ENCODE measurements at places on chromosomes 5 and 9.

GRCh38 chr9:108069991-108070390, 580.4 kb upstream of the KLF4 start:
- no peak for DNase-seq

DNA sequence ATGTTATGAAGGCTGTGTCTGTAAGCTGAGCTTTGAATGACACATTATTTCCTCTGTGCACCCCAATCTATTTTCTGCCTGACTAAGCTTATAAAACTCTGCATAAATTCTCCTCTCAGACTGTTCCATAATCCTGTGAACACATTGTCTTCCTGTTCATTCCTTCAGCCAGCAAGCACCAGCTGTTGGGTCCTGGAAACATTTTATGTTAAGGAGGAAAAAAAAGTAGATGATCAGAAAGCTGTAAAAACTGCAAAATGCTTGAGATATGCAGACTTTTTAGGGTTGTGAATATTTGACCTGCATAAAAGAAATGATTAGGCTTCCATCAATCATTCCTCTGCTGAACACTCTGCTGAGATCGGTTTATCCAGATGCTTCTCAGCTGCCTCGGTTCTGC, 1246.0 kb upstream of the DMAC1 start:
- DNase-seq = no peak

DNA sequence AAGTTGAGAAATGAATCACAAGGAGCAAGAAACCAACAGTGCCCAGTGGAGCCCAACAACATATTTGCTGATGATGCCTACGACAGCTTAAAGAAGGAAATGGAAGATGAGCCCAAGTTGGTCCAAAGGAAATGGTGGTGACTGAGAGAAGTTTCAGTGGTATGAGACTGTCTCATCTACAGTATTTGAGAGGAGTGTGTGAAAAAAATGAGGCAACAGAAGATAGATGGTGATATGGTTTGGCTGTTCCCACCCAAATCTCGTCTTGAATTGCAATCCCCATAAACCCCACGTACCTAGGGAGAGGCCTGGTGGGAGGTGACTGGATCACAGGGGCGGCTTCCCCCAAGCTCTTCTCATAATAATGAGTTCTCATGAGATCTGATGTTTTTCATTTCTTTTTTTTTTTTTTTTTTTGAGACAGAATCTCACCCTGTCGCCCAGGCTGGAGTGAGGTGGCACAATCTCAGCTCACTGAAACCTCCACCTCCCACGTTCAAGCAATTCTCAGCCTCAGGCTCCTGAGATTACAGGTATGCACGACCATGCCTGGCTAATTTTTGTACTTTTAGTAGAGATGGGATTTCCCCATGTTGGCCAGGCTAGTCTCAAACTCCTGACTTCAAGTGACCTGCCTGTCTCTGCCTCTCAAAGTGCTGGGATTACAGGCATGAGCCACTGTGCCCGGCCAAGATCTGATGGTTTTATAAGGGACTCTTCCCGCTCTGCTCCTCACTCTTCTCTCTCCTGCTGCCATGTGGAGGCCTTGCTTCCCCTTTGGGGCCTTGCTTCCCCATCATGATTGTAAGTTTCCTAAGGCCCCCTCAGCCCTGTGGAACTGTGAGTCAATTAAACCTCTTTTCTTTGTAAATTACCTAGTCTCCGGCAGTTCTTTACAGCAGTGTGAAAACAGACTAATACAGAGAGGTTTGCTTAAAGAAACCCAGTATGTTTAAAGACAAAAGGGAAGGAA, 30.2 kb downstream of the EFCAB9 start:
- no peak for DNase-seq

- DNase-seq = peak; percentile 62
Measured at GRCh38 chr5:132258102-132259068, 889 bp downstream of the PDLIM4 start.

DNA sequence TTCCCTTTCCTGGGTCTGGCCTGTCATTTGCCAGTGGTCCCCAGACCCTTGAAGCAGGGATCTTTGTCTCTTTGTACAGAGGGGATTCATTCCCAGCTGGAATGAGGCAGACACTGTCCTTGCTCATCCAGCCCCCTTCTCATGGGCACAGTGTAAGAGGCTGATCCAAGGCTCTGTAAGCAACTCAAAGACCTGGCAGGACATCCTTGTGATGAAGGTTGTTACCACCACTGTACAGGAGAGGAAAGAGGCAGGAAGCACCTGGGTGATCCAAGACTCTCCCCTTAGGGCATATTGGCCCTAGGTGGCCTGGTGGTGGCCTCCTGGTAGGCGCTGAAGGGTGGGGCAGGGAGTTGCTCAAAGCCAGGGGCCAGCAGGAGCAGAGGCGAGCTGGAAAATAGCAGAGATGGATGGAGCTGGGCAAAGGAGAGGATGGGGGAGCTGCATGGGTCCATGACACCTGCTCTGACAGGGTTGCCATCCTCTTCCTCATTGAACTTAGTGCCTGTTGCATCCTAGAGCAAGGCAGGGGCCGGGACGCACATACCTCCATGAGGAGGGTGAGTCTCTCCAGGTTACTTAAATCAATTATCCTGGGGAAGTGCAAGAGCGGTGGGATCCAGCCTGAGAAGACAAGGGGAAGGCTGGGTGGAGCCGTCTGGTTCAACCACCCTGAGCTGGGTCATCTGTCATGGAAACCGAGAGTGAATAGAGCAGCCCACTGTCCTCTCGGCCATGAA, 9.8 kb upstream of the GADD45G start:
- no peak for DNase-seq

- DNase-seq = no peak
Measured at GRCh38 chr5:116371431-116371830, 203.2 kb downstream of the SEMA6A start.

GRCh38 chr9:113918697-113919350, 42.7 kb downstream of the ZNF618 start:
- no peak for DNase-seq

GRCh38 chr9:69207503-69207902, 33.4 kb downstream of the TJP2 start:
- no peak for DNase-seq

GRCh38 chr5:62661126-62661525, 82.5 kb downstream of the LRRC70 start:
- peak; percentile 39 for DNase-seq

DNA sequence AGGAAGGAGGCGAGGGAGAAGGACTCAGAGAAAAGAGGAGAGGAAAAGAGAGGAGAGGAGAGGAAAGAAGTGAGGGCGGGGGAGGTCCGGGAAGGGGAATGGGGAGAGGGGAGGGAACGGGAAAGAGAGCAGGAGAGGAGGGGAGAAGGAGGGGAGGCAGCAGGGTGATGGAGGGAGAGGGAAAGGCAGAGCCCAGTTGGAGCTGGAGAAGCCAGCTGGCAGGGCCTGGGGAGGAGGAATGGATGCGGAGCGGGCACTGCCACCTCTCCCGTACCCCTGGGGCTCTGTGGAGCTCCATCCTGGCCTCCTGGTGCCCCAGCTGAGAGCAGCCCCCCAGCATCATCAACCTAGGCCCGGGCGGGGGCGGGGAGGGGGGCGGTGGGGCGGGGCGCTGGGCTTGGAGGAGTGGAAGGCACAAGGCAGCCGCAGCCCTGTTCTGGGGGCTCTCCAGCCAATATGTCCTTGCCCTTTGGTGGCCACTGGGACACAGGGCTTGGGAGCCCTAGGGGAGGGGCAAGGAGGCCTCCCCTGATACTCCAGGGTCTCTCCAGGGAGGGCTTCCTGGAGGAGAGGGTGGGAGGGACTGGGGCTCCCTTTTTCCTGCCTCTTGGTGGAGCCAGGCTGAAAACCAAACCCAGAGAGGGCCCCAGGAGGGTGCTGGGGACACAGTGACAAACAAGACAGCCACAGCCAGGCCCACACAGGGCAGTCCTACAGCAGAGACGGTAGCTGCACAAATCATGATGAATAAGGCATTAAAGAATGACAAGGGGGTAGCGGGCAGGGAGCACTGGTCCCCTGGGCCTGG, 123.7 kb downstream of the C9orf50 start:
- peak; percentile 84 for DNase-seq

- DNase-seq = no peak
Measured at GRCh38 chr5:64869419-64869818, 100.7 kb downstream of the CWC27 start.

DNA sequence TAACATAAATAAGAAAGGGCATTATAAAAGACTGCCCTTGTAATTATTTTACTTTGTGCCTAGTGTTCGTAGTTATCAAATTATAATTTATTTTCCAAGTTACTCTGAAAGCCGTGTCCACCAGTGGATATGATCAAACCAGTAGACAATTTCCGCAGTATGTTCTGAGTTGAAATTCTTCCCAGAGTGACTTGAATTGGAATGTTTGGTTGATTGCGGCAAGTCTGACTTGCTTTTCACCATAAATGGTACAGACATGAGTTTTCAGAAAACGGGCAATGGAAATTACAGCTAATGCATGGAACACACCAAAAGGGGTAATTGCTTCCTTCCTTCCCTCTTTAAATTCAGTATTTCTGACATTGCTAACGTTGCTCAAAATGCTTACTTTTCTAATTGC, 56.6 kb downstream of the CHSY3 start:
- DNase-seq = no peak

- no peak for DNase-seq
Measured at GRCh38 chr5:15483351-15484097, 16.5 kb upstream of the FBXL7 start.

DNA sequence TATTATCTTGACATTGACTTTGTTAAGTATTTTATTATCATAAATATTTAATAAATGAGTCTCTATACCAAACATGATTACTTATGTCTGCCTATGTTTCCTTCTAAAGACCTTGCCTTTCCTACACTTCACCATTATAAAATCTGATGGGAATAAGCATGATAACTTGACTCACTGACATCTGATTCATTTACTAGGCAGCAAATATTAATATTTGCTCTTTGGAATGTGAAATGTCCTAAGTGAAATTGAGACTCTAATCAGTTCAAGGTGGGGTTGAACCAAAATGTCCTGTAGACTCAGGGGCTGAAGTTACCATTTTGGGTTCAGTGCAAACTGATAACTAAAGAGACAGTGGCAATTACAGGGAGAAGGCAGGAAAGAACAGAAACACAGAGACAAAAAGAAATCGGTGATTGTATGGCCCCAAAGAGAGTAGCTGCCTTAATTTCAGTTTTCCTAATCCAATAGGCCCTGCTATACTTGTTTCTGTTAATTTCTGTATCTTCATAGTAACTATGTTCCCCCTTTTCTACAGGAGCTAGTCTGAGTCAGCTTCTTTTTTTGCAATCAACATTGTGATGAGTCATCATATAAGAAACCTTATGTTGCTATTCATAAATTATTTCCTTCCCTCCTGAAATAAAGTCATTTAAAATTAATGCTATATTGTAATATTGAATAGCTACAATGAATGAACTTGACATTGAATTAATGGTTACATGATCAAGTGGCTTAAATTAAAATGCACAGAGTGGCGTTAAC, 296.8 kb downstream of the PDE4D start:
- no peak for DNase-seq

DNA sequence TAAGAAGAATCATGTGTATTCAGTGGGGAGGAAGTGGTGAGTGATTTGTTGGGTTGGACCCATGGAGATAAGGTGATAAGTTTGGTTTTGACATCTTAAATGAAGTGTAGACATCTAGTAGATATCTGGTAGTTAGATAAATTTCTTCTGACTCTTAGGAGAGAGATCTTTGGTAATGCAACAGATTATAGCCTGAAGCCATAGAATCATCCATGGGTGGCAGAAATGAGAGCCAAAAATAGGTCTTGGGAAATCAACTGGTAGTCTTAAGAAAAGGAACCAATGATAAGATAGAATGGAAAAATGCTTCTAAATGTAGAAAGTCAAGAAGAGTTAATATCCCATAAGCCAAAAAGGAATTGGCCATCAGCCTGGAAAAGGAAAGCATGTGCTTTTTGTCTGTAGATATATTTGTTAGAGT, 532.7 kb upstream of the GRAMD2B start:
- DNase-seq = peak; percentile 18

DNA sequence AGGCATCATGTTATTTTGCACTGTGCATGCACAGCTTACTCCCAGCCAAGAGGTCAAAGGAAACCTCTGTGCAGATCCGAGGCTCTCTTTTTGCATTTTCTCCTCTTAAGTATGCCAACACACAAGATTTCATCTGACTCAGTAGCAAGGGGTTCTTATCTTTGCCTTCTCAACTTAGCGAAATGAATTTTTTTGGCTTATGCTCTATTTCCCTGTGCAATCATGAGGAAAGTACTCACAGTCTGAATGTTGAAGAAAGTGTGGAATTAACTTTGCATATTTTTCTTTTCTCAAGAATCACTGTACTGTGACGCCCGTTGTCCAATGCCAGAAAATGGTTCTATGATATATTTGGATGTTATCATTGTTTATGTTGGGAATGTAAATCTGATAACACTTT, 173.5 kb upstream of the FBXL7 start:
- no peak for DNase-seq

DNA sequence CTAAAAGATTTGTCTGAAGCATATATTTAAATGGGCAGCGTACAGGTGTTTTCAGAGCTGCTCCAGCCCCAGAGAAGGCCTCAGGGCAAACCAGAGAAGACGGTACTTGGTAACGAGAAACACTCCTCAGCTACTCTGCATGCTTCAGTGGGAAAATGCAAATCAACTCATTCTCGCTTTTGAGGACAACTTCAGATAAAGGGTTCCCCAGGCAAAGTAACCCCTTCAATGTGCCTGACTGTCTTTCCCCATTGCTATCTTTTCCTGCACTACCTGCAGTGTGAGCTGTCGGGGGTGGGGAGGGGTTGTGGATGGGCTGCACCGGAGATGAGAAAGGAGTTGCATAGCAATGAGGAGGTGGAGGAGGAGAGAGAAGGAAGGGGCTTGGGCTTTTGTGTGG, 339.7 kb upstream of the CLINT1 start:
- no peak for DNase-seq

All from right cardiac atrium (tissue), 5 donors.